Activated gamma-delta T cell treated with Interleukin-2 at 50 U/mL for 16 hours (primary cell): ENCODE measurements at places on chromosomes 1 and 21.

DNA sequence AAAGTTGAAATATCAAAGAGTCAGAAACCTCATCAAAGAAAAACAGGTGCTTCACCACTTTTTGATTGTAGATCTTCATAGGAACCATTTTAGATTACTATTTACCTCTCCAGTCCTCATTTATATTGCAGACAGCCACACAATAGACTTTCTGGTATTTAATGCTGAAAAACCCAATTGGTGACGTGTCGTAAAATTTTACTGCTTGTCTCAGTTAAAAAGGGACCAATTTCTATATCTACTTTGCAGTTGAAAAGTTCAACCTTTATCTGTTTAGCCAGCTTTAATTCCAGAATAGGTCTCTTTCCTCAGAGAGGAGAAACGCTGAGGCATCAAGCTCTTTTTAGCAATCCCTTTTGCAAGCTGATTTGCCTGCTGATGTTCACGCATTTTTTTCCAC, 1722.4 kb downstream of the PLA2G4A start:
- DNase-seq = no peak

DNA sequence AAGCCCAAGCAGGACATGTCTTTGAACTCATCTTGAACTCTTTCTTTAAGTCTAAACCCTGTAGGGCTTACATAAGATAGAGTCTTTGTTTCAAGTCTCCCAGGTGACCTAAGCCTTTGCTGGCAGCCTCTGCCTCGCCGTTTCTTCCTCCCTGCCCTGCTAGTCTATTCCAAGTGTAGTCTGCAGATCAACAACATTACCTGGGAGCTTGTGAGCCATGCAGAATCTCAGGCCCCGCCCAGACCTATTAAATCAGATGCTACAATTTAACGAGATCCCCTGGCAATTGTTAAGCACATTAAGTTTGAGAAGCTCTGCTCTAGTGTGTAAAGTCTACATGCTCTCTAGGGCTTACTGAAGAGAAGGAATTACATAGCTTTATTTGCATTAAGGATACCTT, 271.6 kb downstream of the PBX1 start:
- no peak for DNase-seq

- no peak for DNase-seq
Observed at GRCh38 chr1:203558064-203558760, 64.3 kb downstream of the OPTC start.

GRCh38 chr1:49226758-49227157, 450.1 kb upstream of the BEND5 start:
- no peak for DNase-seq

GRCh38 chr21:34243562-34243961, 120.2 kb upstream of the KCNE2 start:
- DNase-seq = no peak

DNA sequence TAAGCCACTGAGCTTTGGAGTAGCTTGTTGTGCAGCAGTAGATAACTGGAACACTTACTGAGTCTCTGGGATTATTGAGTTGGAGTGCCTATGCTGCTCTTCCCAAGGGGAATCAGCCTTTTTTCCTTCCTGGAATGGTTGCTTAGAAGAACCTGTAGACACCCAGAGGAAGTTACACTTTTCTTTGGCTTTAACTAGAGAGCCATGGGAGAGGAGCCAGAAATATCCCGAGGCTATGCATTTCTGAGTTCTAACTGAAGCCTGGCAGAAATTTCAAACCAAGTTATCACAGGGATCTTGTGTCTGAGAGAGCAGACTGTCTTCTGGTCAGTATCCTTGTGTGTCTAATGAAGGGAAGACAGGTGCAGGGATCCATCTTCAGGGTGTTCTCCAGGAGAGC, 28.3 kb downstream of the LAMC1 start:
- DNase-seq = no peak

- DNase-seq = no peak
Observed at GRCh38 chr21:22842875-22843274, 1844.7 kb downstream of the NCAM2 start.

GRCh38 chr1:77757603-77758002, 2.0 kb downstream of the USP33 start:
- no peak for DNase-seq

- no peak for DNase-seq
Observed at GRCh38 chr1:204084247-204084772, 11.4 kb downstream of the SOX13 start.

GRCh38 chr1:27292106-27292505, 29.9 kb upstream of the TMEM222 start:
- DNase-seq = no peak

- DNase-seq = no peak
Observed at GRCh38 chr1:67759066-67759465, 74.1 kb downstream of the GADD45A start.
